Esophagus muscularis mucosa (tissue), 4 donors: ENCODE measurements at places on chromosomes 7 and 10. TPM values are rescaled to one million over a fixed set of nuclear protein-coding genes. Genes with fewer than 3 reads are reported as not detected.

Gene EBLN1
- total RNA-seq = not detected

Gene HABP2
- total RNA-seq = not detected

Gene PLXDC2
- 46.5 TPM for total RNA-seq

Gene ERVW-1
- not detected for total RNA-seq

Gene SPDYE1
- not detected for total RNA-seq

Gene DYDC2
- total RNA-seq = not detected

Gene AKR1E2
- 19.1 TPM for total RNA-seq

Gene C10orf67
- not detected for total RNA-seq

Gene GIMAP1
- total RNA-seq = 10.2 TPM

Gene HOXA5
- 13.7 TPM for total RNA-seq

Gene FRAT2
- total RNA-seq = 18.7 TPM

Gene CABCOCO1
- 0.83 TPM for total RNA-seq

Gene HOXA10
- total RNA-seq = not detected

Gene GPER1
- 4.6 TPM for total RNA-seq

Gene TDRD1
- 0.42 TPM for total RNA-seq

Gene TFPI2
- total RNA-seq = 3.2 TPM

Gene TMEM213
- not detected for total RNA-seq

Gene SFTPD
- total RNA-seq = 1.1 TPM

Gene SYT15
- total RNA-seq = 6.1 TPM
